ENCODE measurements at places on chromosomes 1 and 21. TPM values are rescaled to one million over a fixed set of nuclear protein-coding genes. Genes with fewer than 3 reads are reported as not detected.
A peak's percentile ranks its signal among the peaks of the same experiment; 100 is the strongest.

DNA sequence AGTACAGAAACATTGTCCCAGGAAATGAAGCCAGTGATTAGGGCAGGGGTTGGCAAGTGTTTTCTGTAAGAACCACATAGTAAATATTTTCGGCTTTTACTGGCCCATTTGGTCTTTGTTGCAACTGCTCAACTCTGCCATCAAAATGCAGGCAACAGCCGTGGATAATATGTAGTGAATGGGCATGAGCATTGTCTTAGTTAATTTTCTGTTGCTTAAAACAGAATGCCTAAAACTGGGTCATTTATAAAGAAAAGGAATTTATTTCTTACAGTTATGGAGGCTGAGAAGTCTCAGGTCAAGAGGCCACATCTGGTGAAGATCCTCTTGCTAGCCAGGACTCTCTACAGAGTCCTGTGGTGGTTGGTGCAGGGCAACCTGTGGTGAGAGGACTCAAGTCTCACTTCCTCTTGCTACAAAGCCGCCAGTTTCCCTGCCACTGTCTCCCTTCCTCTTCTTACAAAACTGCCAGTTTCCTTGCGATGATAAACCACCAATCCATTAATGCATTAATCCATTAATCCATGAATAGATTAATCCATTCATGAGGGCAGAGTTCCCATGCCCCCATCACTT, 166.4 kb downstream of the PSMG1 start:
- DNase-seq = no peak
- H3K36me3 ChIP-seq = no peaks in the 10 kb centered on the region
- H3K4me1 ChIP-seq = peaks cover 14% of the 10 kb centered on the region
- H3K27me3 ChIP-seq = no peaks in the 10 kb centered on the region

DNA sequence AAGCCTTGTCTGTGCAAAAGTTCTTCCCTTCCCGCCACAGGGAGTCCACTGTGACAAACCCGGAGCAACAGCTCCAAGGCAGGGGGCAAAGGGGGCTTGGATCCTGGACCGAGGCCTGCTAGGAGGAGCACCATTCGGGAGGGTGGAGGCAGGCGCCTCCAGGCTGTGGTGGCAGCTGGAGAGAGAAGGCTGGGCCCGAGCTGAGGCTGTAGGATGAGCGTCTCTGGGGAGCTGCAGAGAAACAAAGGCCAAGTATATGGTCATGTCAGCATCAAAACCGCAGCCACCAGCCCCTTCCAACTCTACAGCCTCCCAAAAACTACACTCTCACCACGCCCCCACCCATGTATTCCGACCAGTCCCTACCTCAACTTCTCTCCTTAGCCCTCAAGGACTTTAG, 579 bp downstream of the SH3BP5L start:
- peak overlapping the region; percentile 94 for H3K27ac ChIP-seq
- no peaks in the 10 kb centered on the region for H3K36me3 ChIP-seq
- H3K4me3 ChIP-seq = peak overlapping the region; percentile 55

The CLIC6 gene
- 16.7 TPM for total RNA-seq

The MYCBP gene
- total RNA-seq = 20.5 TPM

Measured in hepatocyte (in vitro differentiated cells).